ENCODE measurements at places on chromosomes 2 and 18. TPM values are rescaled to one million over a fixed set of nuclear protein-coding genes. Genes with fewer than 3 reads are reported as not detected.

The ACOXL gene
- not detected for total RNA-seq

The NIFK gene
- total RNA-seq = 62.4 TPM

The SPATA3 gene
- total RNA-seq = not detected

The BUB1 gene
- 2.4 TPM for total RNA-seq

The ZNF397 gene
- 10.6 TPM for total RNA-seq

The GPC1 gene
- total RNA-seq = 51.9 TPM

The DLX2 gene
- 0.29 TPM for total RNA-seq

The HAT1 gene
- 60.4 TPM for total RNA-seq

The GPR155 gene
- 1.6 TPM for total RNA-seq

The GKN1 gene
- total RNA-seq = 0.22 TPM

The PLA2R1 gene
- 1.8 TPM for total RNA-seq

The STEAP3 gene
- total RNA-seq = 74.0 TPM

The SH3RF3 gene
- total RNA-seq = 11.6 TPM

The ZNF385B gene
- not detected for total RNA-seq

The LDLRAD4 gene
- total RNA-seq = 0.14 TPM

The LINC00305 gene
- not detected for total RNA-seq

The CNPPD1 gene
- total RNA-seq = 36.8 TPM

The HADHB gene
- total RNA-seq = 88.6 TPM

The VWA3B gene
- total RNA-seq = not detected

The BOK gene
- 37.4 TPM for total RNA-seq

The GAL3ST2 gene
- total RNA-seq = 0.14 TPM

The RGPD4 gene
- total RNA-seq = not detected

The EVX2 gene
- not detected for total RNA-seq

The POMC gene
- total RNA-seq = not detected

The LAMA1 gene
- total RNA-seq = 12.5 TPM

The CKAP2L gene
- 0.88 TPM for total RNA-seq

The CIB4 gene
- total RNA-seq = not detected

The HOXD12 gene
- 0.22 TPM for total RNA-seq
